ENCODE measurements at places on chromosomes 13 and 19. TPM values are rescaled to one million over a fixed set of nuclear protein-coding genes. Genes with fewer than 3 reads are reported as not detected.

DNA sequence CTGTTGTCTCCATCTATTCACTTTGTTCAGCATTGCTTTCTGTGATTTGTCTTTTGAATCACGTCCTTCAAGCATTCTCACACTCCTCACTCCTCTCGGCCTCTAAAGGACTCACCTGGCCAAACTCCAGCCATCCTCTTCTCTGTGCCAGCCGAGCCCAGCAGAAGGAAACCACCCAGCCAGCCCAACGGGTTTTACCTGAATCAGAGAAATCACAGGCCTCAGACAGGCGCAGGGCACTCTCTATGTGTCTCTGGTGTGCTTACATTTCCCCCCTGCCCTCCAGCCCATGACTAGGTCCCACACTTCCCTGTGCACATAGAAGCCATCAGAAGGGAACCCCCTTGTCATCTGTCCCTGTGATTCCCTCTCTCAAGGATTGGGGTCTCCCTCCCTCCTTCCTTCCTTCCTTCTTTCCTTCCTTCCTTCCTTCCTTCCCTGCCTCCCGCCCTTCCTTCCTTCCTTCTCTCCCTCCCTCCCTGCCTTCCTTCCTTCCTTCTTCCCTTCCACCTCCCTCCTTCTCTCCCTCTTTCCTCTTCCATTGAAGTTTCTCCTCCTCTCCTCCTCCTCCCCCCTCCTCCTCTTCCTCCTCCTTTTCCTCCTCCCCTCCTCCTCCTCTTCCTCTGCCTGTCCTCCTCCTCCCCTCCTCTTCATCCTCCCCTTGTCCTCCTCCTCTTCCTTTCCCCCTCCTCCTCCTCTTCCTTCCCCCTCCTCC lies 8.8 kb upstream of the ZNF541 start:
- no peaks in the 10 kb centered on the region for H3K27me3 ChIP-seq
- no peak overlapping the region for H3K27ac ChIP-seq
- no peak overlapping the region for H3K4me3 ChIP-seq
- no peaks in the 10 kb centered on the region for H3K36me3 ChIP-seq
- DNase-seq = no peak
- no peaks in the 10 kb centered on the region for H3K4me1 ChIP-seq

GRCh38 chr13:93861818-93862217 lies 617.7 kb downstream of the DCT start:
- no peak overlapping the region for H3K27ac ChIP-seq
- no peaks in the 10 kb centered on the region for H3K4me1 ChIP-seq
- no peaks in the 10 kb centered on the region for H3K36me3 ChIP-seq
- DNase-seq = no peak
- no peaks in the 10 kb centered on the region for H3K27me3 ChIP-seq
- H3K4me3 ChIP-seq = no peak overlapping the region

DNA sequence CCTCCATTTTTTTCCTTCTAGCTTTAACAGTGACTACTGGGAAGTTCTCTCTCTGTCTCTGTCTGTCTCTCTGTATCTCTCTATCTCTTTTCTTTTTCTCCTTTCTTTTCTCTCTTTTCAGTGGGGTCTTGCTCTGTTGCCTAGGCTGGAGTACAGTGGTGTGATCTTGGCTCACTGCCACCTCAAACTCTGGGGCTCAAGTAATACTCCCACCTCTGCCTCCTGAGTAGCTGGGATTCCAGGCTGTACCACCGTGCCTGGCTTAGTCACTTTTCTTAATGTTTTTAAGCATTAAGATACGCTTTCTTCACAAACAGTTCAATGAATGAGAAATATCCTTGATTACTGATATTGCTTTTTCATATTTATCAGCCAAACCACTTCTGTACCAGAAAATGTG lies 13.1 kb downstream of the PCCA start:
- H3K27ac ChIP-seq = no peak overlapping the region
- DNase-seq = no peak
- H3K4me3 ChIP-seq = no peak overlapping the region

CYP4F11 gene
- 0.08 TPM for polyA plus RNA-seq

- H3K27ac ChIP-seq = no peak overlapping the region
- no peak overlapping the region for H3K4me3 ChIP-seq
- no peaks in the 10 kb centered on the region for H3K4me1 ChIP-seq
- H3K36me3 ChIP-seq = no peaks in the 10 kb centered on the region
Observed at GRCh38 chr19:30281906-30282305, 90.3 kb upstream of the ZNF536 start.

All from psoas muscle (tissue), 8 donors.